ENCODE measurements at places on chromosomes 5 and 9.

- DNase-seq = no peak
These were observed 161.3 kb downstream of the ZNF608 start for GRCh38 chr5:124584991-124585715.

DNA sequence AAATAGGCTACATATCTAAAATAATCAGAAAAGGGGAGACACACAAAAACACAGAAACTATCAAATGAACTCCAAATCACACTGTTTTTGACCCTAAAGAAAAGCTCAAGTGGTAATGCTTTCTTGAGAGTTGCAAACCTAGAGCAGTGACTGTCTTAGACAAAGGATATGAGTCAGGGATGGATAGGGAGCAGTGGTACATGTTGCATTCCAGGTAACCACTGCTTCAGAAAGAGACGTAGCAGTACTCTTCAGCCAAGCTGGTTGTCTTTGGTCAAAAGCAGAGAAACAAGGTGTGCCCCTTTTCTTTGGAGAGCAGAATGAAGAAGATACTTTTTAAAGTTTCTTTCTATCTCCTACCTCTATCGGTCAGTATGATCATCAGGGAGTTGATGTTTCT, 1003.6 kb downstream of the CDH9 start:
- no peak for DNase-seq

DNA sequence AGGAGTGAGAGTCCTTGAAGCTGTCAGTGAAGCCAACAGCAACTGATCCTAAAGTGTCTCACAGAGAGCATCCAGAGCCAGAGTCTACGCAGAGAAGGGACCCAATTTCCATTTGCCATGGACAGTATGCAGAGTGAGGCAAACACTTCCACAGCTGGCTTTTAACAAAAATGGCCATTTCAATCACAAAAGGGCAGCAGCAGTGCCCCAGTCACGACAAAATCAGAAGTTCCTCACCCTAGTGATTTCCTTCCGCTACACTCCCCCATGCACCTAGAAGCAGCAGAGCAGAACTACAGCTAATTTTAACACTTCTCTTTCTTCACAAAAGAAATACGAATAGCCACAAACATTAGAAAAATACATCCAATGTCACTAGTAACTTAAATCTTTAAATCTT, 27.9 kb downstream of the FBXW11 start:
- DNase-seq = no peak

GRCh38 chr5:148790545-148791333, 35.7 kb upstream of the ADRB2 start:
- DNase-seq = no peak

GRCh38 chr5:173488144-173488543, 128.3 kb downstream of the BOD1 start:
- DNase-seq = no peak

GRCh38 chr5:144209361-144209760, 38.7 kb downstream of the KCTD16 start:
- no peak for DNase-seq

DNA sequence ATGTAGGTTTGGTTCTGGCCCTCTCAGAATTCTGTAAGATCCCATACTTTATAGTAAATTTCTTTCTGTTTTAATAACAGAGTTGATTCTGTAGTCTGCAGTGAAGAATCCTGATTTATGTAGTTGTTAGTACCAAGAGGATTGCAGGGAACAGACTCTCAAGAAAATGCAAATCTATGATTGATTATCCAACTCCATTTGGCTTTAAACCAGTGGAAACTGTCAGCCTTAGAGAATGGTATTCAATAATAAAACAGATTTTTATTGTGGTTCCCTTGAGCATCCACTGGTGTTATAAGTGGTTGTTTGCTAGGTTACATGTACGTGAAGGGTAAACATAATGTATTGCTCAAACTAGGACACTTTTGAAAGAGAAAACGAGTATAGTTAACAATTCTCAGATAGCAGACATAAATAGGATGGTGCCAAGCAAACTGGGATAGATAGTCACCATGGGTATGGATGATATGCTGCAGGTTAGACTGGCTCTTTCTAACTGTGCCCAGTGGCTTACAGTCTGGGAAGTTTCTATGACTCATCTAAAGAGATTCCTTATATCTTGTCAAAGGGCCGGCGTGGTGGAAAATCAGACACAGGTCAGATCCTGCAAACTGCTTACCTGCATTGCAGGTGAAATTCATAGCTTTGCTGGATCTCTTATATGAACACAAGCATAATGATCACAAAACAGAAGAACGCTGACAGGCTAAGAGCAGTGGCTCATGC, 41.7 kb upstream of the RPS23 start:
- no peak for DNase-seq
